ENCODE measurements at places on chromosomes 11 and 22.
A peak's percentile ranks its signal among the peaks of the same experiment; 100 is the strongest.

DNA sequence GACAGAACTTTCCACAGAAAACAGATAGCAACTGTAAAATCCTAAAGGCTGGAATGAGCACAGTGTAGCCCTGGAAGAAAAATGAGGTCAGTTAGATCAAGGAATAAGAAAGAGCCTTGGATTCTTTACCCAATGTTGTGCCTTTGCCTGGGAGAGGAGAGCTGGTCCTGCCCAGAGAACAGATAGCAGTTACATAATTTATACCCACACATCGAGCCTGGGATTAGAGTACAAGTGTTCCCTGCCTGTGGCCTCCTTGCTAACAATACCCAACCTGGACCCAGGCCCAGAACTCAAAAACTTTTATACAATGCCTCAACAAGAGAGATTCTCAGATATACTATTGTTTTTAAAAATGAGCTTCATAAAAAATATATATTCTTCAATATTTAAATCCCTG lies 1998.4 kb downstream of the LRRC4C start:
- no peak for DNase-seq

- no peak for DNase-seq
Measured at GRCh38 chr11:118930094-118930712, 4.5 kb upstream of the BCL9L start.

GRCh38 chr11:106031202-106031810 lies 9.3 kb upstream of the MSANTD4 start:
- DNase-seq, result no peak

- DNase-seq, result no peak
Measured at GRCh38 chr11:316891-317301, 3.1 kb downstream of the IFITM1 start.

GRCh38 chr11:110093407-110094297 lies 460 bp downstream of the ZC3H12C start:
- no peak for DNase-seq

GRCh38 chr11:124724979-124725718 lies 14.6 kb upstream of the NRGN start:
- DNase-seq, result no peak

DNA sequence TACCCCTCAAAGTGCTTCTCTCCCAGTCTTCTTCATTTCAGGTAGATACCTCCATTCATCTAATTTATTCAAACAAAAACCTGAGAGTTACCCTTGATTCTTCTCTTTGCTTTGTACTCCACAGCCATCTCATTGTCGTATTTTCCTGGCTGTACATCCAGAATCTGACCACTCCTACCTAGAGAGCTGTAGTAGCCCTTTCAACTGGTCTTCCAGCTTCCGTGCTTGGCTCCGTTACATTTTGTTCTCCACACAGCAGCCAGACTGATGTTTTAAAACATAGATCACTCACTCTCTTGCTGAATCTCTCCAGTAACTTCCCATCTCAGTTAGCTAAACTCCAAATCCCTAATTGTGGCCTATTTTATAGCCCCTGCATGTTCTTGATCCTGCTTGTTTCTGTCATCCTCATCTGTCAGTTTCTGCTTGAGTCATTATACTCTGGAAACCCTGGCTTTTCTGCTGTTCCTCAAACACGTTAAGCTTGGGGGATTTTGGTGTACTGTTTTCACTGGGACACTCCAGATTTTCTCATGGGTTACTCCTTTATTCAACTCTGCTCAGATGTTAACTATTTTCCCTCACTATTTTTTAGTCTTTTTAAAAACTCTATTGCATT lies 7.4 kb downstream of the SPCS2 start:
- DNase-seq, result no peak

GRCh38 chr22:35657571-35658312 lies 9.5 kb downstream of the APOL6 start:
- no peak for DNase-seq

- DNase-seq, result no peak
Measured at GRCh38 chr22:45218976-45219375, 21.7 kb downstream of the KIAA0930 start.

- DNase-seq, result peak; percentile 40
Measured at GRCh38 chr11:76626921-76627401, 43.6 kb downstream of the LRRC32 start.

DNA sequence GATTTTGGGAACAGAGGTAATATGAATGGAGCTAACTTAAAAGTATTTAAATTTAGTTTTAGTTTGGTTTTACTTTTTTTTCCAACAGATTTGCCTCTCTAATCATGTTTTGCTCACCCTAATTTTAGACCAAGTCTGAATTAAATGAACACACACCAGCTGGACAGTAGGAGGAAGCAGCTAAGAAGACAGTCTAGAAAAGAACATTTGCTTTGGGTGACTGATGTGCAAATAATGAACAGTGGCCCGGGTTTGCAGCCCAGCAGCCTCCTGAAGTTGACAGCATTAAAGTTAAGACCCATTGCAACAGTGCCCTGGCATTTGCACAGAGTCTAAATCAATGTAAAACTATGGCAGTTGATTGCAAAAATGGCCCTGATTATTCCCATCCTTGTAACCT lies 66.4 kb upstream of the SORL1 start:
- no peak for DNase-seq

DNA sequence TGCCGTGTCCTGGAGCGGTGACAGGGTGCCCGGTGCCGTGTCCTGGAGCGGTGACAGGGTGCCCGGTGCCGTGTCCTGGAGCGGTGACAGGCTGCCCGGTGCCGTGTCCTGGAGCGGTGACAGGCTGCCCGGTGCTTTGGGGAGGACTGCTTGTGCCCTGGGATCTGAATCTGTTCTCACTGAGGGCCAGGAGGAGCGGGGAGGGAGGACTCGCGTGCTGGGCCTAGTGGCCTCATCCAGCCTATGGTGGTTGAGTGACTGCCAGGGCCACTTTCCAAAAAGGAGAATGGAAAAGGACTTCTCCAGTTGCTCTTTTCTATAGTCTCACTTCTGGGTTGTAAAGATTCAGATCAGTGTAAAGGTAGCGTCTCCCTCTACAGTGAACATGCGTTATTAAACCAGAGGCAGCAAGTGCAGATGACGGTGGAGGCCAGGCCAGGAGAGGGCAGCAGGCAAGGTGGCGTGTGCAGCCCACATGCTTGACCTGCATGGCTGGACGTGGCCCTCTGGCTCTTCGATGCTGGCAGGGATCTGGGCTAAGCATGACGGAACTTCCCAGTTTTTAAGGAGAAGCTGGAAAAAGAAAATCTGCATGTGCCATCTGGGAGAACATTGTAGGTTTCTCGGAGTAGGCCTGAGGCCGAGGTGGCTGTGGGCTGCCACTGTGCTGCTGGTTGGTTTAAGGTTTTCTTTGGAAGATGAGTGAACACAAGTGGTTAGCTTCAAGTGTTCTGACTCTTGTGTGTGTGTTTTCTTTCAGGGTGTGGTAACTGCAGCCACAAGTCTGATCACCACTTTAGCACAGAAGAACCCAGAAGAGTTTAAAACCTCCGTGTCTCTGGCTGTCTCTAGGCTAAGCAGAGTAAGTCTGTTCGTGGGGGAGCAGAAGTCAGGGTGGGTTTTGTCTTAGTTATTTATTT lies 55.0 kb downstream of the AP2A2 start:
- no peak for DNase-seq

GRCh38 chr22:38308791-38309498 lies 8.3 kb downstream of the CSNK1E start:
- DNase-seq, result no peak

GRCh38 chr22:30206944-30207343 lies 39.6 kb downstream of the LIF start:
- no peak for DNase-seq

- DNase-seq, result no peak
Measured at GRCh38 chr11:119845756-119846155, 116.8 kb upstream of the NECTIN1 start.

- DNase-seq, result no peak
Measured at GRCh38 chr11:115290893-115291292, 213.3 kb downstream of the CADM1 start.

DNA sequence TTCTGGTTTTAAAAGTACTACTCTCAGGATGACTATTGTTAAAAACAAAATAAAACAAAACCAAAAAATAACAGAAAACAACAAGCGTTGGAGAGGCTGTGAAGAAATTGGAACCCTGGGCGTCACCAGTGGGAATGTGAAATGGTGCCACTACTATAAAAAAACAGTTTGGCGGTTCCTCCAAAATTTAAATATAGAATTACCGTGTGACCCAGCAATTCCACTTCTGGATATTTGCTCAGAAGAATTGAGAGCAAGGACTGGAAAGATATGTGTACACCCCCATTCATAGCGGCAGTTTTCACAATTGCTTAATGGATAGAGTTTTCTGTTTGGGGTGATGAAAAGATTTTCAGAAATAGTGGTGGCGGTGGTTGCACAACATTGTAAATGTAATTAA lies 8.6 kb downstream of the APOA4 start:
- DNase-seq, result no peak

GRCh38 chr11:96167787-96168186 lies 175.2 kb downstream of the MAML2 start:
- no peak for DNase-seq

GRCh38 chr22:49352361-49353169 lies 475.1 kb downstream of the BRD1 start:
- no peak for DNase-seq

GRCh38 chr11:91489989-91490388 lies 734.6 kb upstream of the FAT3 start:
- no peak for DNase-seq

DNA sequence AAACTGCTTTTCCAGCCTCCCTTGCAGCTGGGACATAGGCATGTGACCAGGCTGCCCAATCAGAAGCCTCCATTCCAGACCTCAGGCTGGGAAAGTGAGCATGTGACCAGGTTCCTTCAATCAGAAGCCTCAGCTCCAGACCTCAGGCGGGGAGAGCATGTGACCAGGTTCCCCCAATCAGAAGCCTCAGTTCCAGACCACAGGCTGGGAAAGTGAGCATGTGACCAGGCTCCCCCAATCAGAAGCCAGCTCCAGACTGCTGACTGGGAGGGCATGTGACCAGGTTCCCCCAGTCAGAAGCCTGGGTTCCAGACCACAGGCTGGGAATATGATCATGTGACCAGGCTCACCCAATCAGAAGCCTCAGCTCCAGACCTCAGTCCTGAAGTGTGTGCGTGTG lies 11.7 kb upstream of the IL2RB start:
- no peak for DNase-seq

GRCh38 chr11:94767701-94768601 lies at the start of gene AMOTL1:
AMOTL1 (plus strand) TSS chr11:94768356; CDS start chr11:94768512, 156 bp downstream.
- peak; percentile 23 for DNase-seq

DNA sequence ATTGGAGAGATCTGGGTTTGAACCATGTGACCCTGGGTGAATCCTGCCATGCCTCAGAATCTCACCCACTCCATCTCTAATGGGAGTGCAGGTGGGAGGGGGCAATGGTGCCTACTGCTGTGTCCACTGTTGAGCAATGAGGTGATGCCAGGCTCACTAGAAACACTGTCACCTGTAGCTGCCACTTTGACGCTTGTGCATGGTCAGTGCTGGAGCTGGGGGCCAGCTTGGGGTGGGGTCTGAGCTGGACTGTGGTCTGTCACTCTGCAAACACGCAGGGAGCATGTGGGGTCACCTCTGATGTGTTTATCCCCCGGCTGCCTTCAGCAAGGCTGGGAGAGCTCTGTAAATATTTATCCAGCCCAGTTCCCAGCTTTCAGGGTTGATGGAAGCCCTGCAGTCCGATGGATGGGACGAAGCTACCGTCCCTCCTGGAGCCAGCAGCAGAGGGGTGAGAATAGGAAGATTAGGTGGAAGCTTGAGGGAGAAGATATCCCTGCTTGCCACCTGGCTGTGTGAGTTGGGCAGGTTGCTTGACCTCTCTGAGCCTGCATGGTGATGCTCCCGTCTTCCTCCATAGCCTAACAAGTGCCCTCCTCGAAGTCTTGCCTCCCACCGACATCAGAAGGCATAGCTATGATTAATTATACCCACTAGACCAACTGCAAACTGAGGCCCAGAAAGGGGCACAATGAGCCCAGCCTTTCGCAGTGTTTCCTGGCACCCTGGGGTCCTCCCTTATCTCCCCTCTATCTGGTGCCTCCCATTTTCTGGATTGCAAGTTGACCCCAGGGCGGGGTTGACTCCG lies 1.7 kb downstream of the MMP11 start:
- no peak for DNase-seq

DNA sequence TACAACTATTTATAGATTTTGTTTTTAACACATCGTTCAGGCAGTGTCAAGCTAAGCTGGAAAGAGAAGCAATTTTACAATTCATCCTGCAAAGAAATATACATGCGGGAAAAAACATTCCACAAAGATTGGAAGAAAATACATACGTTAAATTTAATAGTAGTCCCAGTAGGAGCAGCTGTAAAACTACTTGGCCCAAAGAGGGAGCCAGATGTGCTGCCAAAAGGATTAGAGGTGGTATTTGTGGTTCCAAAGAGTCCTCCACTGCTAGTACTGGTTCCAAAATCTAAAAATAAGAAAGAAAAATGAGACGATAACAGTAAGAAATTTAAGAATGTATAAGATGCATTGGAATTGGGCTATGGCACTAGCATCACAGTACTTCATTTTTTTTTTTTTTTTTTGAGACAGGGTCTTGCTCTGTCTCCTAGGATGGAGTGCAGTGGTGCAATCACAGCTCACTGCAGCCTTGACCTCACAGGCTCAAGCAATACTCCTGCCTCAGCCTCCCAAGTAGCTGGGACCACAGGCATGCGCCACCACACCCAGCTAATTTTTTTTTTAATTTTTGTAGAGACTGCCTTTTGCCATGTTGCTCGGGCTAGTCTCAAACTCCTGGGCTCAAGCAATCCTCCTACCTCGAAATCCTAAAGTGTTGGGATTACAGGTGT lies 21.5 kb downstream of the NUP98 start:
- no peak for DNase-seq

DNA sequence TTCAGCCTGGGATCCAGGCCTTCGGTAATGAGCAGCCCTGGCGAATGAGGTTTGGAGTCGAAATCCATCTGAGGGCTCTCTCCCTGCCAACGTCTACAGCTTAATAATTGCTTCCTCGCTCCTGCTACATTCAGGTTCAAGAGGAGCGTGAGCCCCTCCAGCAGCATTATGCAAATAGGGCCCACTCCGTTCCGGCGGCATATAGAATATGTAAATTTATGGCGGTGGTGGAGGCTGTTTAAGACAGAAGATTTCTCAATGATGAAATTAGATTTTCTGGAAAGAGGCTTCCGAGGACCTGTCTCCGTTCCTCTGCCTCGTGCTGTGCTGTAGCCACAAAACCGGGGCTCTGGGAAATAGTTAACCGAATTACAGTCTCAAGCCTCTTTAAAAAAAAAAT lies 402.8 kb downstream of the MIAT start:
- DNase-seq, result no peak

GRCh38 chr22:44459041-44459440 lies 39.0 kb downstream of the RTL6 start:
- DNase-seq, result no peak

GRCh38 chr11:78359921-78360320 lies 57.7 kb downstream of the GAB2 start:
- no peak for DNase-seq

- no peak for DNase-seq
Measured at GRCh38 chr11:35792846-35793192, 130.2 kb downstream of the TRIM44 start.

- no peak for DNase-seq
Measured at GRCh38 chr11:28517621-28518020, 409.4 kb downstream of the METTL15 start.

DNA sequence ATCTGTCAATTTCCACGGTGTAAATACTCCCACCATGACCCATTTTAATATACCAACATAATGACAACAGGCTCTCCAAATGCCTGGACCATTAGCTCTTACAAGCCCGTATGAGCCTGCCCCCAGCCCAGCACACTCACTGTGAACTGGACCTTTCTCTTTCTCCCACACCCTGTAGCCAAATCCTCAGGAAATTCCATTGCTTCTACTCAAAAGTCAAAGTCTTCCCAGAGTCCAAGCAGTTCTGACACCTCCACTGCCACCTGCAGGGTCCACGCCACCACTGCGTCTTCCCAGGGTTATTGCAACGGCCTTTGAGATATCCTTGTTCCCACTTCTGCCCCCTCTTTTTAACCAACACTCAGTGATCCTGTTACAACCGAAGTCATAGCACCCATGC lies 110.1 kb upstream of the ASPHD2 start:
- no peak for DNase-seq

Data from SIG-M5 (cell line).